ENCODE measurements at places on chromosomes 5 and 9.

DNA sequence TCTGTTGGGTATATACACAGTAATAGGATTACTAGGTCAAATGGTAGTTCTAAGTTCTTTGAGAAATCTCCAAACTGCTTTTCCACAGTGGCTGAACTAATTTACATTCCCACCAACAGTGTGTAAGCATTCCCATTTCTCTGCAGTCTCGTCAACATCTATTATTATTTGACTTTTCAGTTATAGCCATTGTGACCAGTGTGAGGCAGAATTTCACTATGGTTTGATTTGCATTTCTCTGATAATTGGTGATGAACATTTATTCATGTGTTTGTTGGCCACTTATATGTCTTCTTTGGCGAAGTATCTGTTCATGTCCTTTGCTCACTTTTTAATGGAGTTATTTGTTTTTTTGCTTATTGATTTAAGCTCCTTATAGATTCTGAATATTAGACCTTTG is 596.2 kb upstream of the DAB2 start:
- DNase-seq: no peak

- no peak for DNase-seq
Observed at GRCh38 chr9:13607481-13608441, 328.3 kb upstream of the MPDZ start.

GRCh38 chr9:20823051-20823450 is 139.0 kb downstream of the FOCAD start:
- DNase-seq: no peak

DNA sequence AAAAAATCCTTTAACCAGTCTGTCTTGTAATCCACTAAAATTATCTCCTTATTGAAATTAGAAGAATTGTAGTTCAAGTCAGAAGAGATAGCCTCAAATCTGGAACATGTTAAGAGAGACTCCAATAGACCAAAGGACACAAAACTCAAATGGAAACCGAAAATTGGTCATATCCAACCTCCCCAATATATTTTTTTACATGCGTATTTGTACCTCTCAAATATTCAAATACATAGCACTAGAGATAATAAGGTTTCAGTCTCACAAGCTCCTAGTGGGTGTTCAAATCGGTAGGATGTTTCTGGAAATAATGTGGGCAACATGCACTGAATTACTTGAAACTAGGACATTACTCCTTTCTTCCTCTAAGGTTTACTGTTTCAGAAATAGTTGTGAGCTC is 33.5 kb downstream of the EPB41L4A start:
- no peak for DNase-seq

Data from keratinocyte (primary cell).